ENCODE measurements at places on chromosomes 3 and 15.

- DNase-seq: no peak
These were observed 19.4 kb downstream of the TGFBR2 start for GRCh38 chr3:30625541-30626438.

- DNase-seq: no peak
These were observed 572.7 kb downstream of the NLGN1 start for GRCh38 chr3:173970281-173970680.

DNA sequence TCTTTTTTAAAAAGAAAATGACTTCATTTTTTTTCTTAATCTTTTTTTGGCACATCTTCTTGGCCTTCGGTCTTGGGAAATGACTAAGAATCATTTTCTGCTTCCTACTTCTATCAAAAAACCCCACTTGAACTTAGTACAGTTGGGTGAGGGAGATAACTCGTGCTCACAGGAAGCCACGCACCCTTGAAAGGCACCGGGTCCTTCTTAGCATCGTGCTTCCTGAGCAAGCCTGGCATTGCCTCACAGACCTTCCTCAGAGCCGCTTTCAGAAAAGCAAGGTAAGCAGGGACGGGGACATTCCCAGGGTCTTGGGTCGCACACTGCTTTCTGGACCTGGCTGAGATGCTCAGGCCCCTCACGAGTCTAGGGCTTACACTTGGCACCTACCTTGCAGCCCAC is at the start of gene CCR4:
TSS of gene CCR4 (plus strand) at position 235 of the 402 bp plus-strand sequence. CDS start 1,779 bp downstream, outside the sequence.
- DNase-seq: no peak

DNA sequence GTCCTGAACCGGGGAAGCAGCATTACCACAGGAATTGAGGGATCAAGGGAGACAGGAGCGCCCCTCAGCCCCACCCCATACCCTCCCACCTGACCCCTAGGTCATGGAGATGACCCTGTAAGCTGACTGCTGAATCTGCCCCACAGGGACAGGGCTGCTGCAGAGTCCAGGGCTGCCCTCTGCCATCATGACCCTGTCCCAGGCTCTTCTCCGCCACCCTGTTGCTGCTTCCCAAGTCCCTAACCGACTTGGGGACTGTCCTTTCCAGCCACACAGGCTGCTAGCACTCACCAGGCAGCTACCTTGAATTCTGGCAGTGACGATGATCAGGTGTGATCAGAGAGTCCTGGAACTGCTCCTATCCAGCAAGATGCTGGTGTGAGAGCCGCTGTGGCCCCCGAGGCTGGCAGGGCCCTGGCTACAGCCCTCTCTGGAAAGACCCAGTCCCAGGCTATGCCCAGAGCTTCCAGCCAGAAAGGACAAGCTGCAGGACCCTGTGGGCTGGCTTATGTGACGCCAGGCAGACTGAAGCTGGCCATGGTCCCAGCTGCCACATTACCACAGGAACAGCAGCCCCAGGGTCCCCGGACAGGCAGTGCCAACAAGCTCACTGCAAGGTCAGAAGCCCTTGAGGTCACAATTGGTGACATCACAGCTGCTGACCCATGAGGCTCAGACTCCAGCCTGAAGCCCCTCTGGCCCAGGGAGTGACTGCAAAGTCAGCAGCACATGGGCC is at the start of gene C3orf22:
TSS of gene C3orf22 (minus strand) at position 597 of the 736 bp plus-strand sequence. CDS start 5,542 bp downstream, outside the sequence.
- DNase-seq: no peak

DNA sequence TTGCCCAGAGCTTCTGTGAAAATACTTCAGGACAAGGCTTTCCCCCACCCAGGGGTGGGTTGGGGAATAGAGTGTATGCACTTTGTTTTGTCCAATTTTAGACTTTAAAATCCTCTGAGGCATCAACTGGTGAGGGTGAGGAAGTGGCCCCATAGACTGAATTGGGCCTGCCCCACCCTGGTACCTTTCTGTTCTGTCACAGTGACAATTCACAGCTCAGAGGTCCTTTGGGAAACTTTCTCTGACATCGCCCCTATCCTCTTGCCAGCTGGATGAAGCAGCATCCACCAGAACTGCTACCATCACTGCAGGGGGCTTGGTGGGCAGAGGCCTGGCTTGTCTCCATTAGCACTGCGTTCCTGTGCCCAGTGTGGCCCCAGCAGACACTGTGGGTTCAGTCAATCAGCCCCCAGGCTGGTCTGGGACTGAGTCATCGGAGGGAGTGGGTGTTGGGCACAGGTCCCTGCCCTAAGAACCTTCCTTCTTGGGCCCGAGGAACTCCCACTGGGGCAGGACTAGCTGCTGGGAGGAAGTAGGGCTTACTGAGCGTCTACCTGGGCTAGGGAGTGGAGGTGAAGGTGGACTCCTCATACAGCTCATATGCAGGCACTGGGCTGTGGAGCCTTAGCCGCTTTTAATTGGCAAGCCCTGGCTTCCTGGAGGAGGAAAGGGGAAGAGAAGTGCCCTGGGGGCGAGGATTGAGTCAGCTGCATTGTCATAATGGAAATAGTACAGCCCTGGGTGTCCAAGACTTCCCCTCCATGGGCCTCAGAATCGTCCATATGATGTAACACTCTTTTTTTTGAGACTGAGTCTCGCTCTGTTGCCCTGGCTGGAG is 1.5 kb upstream of the PPM1M start:
- no peak for DNase-seq

- no peak for DNase-seq
These were observed 101.0 kb upstream of the CPNE4 start for GRCh38 chr3:132135628-132136333.
